ENCODE measurements at places on chromosomes 5 and 9.

DNA sequence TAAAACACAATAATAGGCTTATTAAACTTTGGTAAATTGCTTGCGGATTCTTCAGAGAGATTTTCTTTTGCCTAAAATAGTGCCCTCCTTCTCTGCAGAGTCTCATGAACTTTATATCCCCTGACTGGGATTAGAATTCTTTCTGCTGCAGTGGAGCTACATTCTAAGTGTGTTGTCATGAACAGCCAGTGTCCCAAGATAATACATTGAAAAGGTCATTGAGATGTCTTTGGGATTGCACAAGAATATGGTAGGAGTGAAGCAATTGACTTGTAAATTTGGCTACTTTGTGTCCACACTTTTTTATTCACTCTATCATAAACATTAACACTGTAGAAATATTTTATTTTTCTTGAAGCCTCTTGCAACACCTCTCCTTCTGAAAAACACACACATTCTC lies 604.5 kb downstream of the GABRG2 start:
- no peak for DNase-seq

DNA sequence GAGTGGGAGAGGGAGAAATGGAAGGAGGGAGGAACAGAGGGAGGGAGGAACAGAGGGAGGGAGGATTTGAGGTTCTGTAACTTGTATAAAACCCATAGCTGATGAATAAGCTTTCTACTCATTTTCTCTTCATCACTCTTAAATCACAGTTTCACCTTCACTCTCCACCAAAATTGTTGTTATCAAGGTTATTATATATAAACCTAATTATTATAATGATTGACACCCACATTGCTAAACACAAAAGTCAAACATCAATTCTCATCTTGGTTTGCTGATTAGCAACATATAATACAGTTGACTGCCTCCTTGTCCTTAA lies 229.0 kb upstream of the PAPPA start:
- no peak for DNase-seq

GRCh38 chr5:158414333-158414762 lies 555.4 kb upstream of the CLINT1 start:
- no peak for DNase-seq

DNA sequence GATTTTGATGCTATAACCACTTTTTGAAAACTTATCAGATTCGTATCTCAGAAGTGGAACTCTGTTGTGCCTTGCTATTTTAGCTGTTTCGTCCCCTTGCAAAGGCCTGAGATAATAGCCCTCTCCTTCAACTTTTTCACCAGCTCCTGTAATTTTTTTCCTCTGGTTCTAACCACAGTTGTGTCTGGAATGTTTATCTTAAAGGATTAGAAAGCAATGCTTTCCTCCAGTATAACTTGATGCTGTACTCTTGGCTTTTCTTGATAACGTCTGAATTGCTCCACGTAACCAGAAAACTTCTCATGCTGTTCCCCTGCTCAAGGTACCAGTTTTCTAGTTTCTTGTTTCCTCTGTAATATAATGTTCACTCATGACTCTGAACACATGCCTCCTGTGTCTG lies 209.4 kb downstream of the DTWD2 start:
- DNase-seq: no peak

GRCh38 chr9:129602598-129603415 lies 18.1 kb downstream of the C9orf50 start:
- no peak for DNase-seq

DNA sequence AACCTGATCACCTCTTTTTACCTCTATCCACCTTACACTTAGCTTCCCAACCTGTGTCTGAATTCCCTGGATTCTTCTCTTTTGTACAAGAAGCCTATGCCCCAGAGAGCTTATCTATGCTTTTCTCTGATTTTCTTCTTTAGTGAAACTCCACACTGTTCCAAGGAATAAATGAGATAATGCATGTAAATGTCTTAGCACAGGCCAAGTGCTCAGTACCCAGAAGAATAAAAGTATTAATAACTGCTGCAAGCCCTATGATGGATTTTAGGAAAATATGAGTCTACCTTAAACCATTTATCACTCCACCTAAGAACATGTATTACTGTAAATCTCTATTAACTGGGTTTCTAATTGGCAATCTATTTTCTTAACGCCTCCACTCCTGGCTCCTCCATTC lies 168.5 kb upstream of the TNC start:
- DNase-seq: no peak

DNA sequence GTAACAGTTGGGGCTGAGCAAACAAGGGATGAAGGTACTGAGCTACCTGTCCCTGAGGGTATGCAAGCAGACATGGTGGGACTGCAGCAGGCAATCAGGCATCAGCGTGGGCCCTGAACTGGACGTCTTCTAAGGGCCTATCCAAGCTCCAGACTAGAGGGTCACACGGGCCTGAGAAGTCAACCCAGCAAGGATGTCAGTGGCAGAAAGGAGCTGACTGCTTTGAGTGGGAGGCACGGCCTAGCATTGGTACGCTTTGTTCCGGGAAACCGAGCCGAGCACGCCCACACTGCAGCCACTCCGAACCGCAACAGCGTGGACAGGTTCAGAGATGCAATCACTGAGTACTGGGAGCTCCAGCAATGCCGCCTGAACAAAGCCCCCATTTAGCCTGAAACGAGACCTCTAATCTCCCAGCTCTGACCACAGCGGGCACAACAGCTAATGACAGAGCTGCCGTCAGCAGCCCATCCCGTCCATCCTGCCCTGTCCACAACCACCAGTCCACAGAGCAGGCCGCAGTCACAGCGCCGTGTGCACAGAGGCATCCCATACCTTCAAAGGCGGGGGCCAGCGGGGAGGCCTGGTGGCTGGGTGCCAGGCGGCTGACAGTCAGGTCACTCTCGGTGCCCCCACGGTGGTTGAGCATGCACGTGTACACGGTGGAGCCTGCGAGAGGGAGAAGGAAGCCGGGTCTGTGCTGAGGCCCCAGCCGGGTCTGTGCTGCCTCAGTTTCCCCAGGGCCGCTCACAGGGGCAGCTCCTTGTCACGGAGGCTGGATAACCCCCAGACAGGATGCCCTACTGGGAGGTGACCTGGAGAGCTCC lies 44.2 kb downstream of the SARDH start:
- DNase-seq: no peak
